ENCODE measurements at places on chromosomes 7 and 10.

DNA sequence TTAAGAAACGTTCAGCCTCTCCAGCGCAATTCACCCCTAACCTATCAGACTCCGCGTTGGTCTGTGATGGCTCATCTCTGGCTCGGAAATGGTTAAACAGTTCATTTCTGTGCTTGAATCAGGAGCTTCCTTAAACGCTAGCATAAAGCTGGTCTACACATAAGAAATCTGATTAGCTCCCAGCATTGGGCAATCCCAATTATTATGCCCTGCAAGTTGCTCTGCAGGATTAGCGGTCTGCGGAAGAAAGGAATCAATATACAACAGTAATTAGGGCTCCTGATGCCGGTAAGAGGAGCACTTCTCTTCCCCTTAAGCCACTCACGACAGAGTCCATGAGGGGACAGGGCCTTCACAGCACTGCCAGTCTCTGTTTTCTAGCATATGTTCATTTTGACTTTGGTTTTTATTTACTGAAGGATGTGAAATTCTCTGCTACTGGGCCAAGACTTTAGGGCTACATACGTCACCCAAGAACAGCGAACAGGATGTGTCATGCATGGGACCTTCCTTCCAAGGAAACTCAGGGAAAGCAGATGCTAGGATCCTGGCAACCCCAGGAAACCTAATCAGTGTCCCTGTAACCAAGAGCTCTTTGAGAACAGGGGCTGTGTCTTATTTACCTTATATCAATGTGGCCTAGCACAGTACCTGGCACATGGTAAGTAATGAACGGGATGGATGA lies 324.4 kb downstream of the KCNMA1 start:
- DNase-seq: no peak

- no peak for DNase-seq
Measured at GRCh38 chr10:109203646-109204353, 719.5 kb downstream of the XPNPEP1 start.

GRCh38 chr10:11326913-11327616 lies 284.4 kb downstream of the USP6NL start:
- no peak for DNase-seq

- DNase-seq: no peak
Measured at GRCh38 chr10:63416376-63416775, 49.4 kb downstream of the JMJD1C start.

DNA sequence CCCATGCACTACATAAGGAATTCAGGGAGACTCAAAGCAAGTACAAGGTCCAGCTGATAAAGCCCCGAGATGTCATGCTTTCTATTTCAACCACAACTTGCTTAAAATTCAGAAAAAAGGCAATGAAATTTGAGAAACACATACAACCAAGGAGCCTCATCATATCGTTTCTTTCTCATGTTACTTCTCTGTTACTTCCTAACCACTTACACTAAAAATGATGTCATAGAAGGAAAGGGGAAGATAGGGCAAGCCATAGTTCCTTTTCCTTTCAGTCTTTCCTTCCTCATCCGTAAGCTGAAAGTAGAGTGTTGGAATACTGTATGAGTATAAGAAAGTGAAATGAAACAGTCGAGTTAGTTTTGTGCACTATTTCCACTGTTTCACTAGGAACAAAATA lies 27.9 kb upstream of the CDK14 start:
- DNase-seq: no peak

- no peak for DNase-seq
Measured at GRCh38 chr7:29946428-29947186, 43.0 kb downstream of the SCRN1 start.

- DNase-seq: no peak
Measured at GRCh38 chr7:137795211-137795610, 51.6 kb downstream of the DGKI start.

DNA sequence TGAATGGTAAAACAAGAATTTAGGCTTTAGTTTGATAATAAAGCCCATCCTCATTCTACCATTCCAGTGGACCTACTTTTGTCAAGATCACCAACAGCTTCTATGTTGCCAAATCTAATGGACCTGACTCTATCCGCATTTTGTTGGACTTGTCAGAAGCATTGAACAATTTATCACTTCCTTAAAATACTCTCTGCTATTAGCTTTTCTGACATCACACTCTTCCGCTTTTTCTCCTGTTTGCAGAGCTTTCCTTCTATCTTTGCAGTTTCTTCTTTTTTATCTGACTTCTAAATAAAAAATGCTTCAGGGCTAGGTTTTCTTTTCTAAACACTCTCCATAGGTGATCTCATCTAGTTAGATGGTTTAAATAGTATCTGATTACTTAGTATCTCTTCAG lies 42.7 kb upstream of the SMIM30 start:
- DNase-seq: no peak

- DNase-seq: no peak
Measured at GRCh38 chr10:117130346-117130745, 7.7 kb downstream of the VAX1 start.

GRCh38 chr10:121308020-121308419 lies 290.2 kb downstream of the FGFR2 start:
- no peak for DNase-seq

GRCh38 chr7:17009007-17009719 lies 127.4 kb upstream of the AGR3 start:
- no peak for DNase-seq

- peak; percentile 13 for DNase-seq
Measured at GRCh38 chr10:110214371-110214826, 7.0 kb downstream of the MXI1 start.

DNA sequence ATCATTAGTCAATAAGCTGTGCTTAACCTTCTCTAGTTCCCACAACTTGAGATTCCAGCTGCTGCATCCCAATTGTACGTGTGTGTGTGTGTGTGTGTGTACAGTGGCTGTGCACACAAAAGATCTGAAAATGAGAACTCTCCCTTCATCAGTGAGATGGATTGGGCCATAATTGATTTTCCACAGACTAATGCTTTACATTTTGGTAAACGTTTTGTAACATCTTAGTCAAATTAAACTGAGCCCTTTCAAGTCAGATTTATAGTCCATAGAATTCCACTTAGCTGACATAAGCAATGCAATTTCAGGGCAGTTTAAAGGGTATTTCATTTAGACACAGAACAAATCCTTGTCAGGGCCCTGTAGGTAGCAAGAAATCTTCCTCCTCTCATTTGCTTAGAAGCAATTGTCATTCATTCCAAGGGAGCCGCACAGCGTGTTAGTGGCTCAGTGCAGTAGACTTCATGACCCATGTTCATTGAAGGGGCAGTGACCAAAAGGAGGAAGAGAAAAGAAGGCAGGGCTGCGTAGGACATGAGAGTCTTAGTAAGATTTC lies 1123.5 kb upstream of the AUTS2 start:
- DNase-seq: no peak

DNA sequence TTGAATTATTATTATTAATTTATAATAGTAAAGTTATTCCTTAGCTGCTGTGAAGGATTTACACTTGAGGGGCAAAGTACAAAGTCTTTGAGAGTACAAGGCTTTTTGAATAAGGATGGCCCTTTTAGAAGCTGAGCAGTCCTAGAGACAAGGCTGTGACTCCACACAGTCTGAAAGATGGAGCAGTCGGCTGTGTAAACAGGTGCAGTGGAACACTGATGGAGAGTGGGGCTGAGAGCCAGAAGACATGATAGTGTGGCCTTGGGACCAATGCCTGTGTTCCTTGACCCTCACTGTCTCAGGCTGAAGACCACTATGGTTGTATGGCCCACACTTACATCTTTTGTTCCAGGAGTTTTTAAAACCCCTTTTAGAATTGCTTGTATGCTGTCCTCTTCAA lies 311.2 kb upstream of the PHF14 start:
- DNase-seq: no peak

DNA sequence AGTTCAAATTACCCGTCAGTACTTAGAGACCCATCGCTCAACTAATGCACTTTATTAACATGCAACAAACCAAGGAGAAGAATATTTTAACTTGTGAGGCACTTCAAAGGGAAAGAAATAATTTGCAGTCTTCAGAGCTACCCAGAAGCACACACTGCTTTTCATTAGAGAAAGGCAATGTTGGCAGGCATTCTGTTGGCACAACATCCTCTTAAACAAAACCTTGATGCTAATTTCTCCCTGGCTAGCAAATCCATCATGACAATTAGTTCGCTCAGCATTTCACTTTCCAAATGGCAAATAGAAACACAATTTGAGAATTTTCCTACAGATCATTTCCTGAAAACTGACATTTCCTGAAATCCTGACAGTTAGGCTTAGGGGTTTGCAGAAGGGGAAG lies 155.6 kb upstream of the FAM13C start:
- DNase-seq: no peak

DNA sequence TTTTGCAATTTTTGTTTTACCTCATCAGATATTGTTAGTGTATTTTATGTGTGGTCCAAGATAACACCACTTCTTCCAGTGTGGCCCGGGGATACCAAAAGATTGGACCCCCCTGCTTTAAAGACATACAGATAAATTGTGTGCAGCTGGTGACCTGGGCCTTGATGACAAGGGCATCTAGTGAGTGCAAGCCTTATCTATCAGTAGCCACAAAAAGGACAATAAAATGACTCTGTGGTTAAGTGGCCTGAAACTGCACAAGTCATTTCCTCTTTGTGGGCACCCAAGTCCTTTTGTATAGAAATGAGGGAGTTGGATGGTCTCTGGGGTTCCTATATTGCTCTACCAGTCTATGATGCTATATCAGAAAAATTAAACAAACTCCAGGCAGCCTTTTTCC lies 98.1 kb downstream of the PARD3 start:
- no peak for DNase-seq

GRCh38 chr10:84632866-84633265 lies 304.5 kb downstream of the CCSER2 start:
- no peak for DNase-seq

- no peak for DNase-seq
Measured at GRCh38 chr7:30625283-30625682, 30.6 kb downstream of the GARS1 start.

GRCh38 chr10:124963866-124964720 lies 22.2 kb downstream of the ZRANB1 start:
- no peak for DNase-seq

DNA sequence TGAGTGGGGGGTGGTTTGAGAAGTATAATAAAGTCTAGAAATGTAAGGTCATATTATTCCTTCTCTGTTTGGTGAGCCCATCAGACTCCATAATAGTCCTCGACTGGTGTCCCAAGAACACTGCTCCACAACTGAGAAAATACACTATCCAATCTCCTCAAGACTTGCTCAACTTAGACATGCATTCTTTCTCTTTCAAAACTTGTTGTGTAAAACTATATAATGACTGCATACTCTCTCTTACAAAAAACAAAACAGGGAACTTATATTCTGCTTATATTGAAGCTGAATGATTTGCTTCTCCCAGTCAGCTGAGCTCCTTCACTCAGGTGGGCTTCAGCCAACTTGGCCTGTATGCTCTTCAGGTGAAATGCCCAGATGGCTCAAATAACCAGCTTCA lies 204.7 kb downstream of the ZNF365 start:
- DNase-seq: no peak

DNA sequence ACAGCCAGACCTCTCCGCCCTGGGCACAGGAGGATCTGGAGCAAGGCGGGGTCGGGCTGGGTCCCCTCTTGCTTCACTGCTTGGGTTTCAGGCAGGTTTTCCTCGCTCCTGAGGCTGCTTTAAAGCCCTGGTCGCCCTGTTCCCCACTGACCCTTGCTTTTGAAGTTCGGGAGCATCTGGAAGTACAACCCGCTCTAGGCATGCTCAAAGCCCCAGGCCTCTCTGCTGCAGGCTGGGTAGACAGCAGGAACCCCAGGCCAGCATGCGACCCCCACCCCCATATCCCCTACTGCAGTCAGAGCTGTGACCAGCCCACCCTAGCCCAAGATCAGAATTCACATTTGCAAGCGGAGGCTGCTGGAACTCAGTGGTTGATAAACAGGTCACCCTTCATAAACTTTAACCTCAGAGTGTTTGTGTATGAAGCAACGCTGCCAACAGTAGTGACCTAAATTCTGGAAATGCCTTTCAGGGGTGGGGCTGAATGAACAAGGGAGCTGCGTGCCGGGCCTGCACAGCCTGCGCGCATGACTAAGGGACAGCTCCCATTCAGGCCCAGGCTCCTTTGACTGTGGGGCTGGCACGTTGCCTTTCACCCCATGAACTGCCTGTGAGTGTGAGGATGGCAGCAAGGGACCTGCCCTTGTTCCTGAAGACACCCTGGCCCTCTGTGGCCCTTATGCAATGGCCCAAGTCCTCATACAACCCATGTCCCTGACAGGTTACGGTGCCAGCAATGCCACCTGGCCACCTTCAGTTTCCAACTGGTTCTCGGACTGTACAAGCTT lies 52.5 kb downstream of the PROSER2 start:
- DNase-seq: no peak

GRCh38 chr10:102121739-102122372 lies 1.7 kb upstream of the LDB1 start:
- DNase-seq: no peak

DNA sequence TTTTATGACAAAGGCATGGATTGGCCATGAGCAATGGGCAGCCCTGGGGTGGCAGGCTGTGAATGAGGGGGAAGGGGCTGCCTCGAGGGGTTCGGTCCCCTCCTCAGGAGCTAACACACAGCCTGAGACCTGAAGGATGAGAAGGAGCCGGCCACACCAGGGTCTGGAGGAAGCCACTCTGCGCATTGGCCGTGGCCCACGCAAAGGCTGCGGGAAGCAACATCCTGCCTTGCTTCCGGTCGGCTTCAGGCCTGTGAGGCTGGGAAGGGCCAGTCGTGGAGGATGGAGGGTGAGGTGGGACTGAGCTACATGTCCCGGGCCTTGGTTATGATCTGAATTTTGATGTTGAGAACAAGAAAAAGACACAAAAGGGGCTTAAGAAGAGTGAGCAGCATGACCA lies 49.4 kb downstream of the RGS10 start:
- no peak for DNase-seq

DNA sequence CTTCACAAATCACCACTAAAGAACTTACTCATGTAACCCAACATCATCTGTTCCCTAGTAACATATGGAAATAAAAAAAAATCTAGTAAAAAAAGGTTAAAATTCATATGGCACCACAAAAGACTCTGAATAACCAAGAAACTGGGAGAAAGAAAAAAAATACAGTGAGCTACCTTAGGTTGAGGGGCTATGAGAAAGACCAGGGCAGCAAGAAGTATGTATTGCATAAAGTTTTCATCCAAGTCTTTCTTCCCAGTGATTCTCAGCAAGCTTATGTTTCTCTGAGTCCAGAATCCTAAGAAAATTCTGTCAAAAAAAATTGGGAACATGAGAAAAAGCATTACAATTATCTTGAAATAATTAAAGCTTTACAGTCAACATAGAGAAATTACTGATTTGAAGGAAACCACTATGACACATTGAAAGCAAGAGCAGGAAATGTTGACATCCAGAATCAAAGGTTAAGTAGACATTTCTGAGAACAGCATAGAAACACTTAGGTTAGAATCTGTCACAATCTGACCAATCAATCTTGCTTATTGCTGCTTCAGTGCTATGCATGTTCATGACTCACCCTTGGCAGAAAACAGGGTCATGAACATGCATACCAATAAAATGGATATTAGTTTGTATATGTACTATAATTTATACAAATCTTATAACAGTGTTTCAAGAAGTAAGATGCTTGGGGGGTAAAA lies 494.0 kb upstream of the POT1 start:
- DNase-seq: no peak

GRCh38 chr7:69893906-69894305 lies 295.6 kb downstream of the AUTS2 start:
- no peak for DNase-seq
